ENCODE measurements at places on chromosomes 4 and X.
A peak's percentile ranks its signal among the peaks of the same experiment; 100 is the strongest.

- H3K27me3 ChIP-seq, result no peaks in the 10 kb centered on the region
- no peaks in the 10 kb centered on the region for H3K36me3 ChIP-seq
- DNase-seq, result no peak
- no peak overlapping the region for H3K4me3 ChIP-seq
These were observed 22.5 kb upstream of the TCEAL4 start for GRCh38 chrX:103562801-103563200.

GRCh38 chr4:62366939-62367338, 1166.8 kb downstream of the ADGRL3 start:
- no peak overlapping the region for H3K27ac ChIP-seq
- no peaks in the 10 kb centered on the region for H3K36me3 ChIP-seq
- no peak overlapping the region for H3K4me3 ChIP-seq
- no peak for DNase-seq
- H3K4me1 ChIP-seq, result no peaks in the 10 kb centered on the region
- H3K27me3 ChIP-seq, result no peaks in the 10 kb centered on the region

- no peaks in the 10 kb centered on the region for H3K36me3 ChIP-seq
- H3K4me1 ChIP-seq, result peaks cover 11% of the 10 kb centered on the region
- H3K27ac ChIP-seq, result no peak overlapping the region
- no peak overlapping the region for H3K4me3 ChIP-seq
These were observed 38.5 kb downstream of the RPS6KA3 start for GRCh38 chrX:20228245-20228644.

GRCh38 chr4:71011451-71011850, 18.0 kb downstream of the DCK start:
- no peaks in the 10 kb centered on the region for H3K27me3 ChIP-seq
- H3K36me3 ChIP-seq, result no peaks in the 10 kb centered on the region
- no peak overlapping the region for H3K27ac ChIP-seq

DNA sequence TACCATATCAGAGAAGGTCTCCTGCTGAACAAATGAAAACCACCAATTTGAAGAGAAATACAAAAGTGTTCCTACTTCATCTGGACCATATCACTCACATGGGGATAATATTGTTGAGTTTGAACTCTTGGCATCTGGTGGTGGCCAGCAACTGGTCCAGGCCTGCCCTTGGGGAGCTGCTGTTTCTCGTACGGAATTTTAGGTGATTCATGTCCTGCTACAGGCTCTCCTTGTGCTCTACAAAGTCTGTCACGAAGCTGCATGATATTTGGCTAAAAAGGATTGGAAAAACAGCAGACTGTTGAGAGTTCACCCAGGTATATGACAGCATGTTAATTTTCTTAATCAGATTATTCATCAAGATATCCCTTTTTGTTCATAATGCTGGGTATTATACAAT, 42.2 kb downstream of the SEC31A start:
- H3K36me3 ChIP-seq, result peaks cover 60% of the 10 kb centered on the region
- no peak overlapping the region for H3K4me3 ChIP-seq
- no peak overlapping the region for H3K27ac ChIP-seq

GRCh38 chr4:40337051-40337450, 1.9 kb downstream of the CHRNA9 start:
- H3K27ac ChIP-seq, result no peak overlapping the region
- no peaks in the 10 kb centered on the region for H3K27me3 ChIP-seq
- no peaks in the 10 kb centered on the region for H3K4me1 ChIP-seq
- DNase-seq, result no peak
- H3K4me3 ChIP-seq, result no peak overlapping the region
- H3K36me3 ChIP-seq, result no peaks in the 10 kb centered on the region

DNA sequence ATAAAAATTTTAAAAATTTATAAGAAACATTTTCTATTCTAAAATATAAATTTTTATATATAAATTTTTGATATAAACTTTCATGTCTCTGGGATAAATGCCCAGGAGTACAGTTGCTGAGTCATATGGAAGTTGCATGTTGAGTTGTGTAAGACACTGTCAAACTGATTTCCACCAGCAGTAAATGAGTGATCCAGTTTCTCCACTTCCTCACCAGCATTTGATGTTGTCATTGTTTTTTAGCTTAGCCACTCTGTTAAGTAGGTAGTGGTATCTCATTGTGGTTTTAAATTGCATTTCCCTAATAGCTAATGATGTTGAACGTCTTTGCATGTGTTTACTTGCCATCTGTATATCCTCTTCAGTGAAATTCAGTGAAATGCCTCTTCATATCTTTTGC, 66.5 kb downstream of the MAMLD1 start:
- H3K27me3 ChIP-seq, result no peaks in the 10 kb centered on the region
- DNase-seq, result no peak
- H3K4me3 ChIP-seq, result no peak overlapping the region
- no peaks in the 10 kb centered on the region for H3K4me1 ChIP-seq
- no peak overlapping the region for H3K27ac ChIP-seq

DNA sequence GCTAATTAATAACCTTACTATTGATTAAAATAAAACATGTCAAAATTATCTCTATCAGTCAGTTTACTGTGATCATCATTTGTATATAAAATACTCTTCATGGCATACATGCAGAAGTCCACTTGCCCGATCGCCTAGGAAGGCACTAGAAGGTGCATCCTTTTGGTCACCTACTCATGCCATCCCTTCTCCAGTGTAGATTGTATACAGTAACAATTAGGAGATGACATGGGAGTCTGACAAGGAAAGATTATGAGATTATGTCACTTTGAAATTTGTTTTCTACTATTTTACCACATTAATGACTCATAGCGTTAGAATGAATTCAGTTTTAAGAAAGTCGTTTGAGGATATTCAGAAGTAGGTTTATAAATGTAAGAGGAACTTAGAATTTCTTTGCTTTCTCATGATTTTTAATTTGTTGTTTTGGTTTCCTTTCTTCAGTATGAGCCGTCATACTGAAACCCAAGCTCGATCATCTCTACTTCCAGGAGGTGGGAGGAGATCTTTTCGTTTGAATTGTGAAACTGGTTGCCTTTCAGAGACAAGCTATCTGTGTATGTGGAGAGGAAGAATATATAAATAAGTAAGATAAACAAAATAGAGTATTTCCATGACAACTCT, 51.1 kb upstream of the UNC5C start:
- H3K4me3 ChIP-seq, result no peak overlapping the region
- no peaks in the 10 kb centered on the region for H3K4me1 ChIP-seq
- H3K36me3 ChIP-seq, result no peaks in the 10 kb centered on the region
- no peaks in the 10 kb centered on the region for H3K27me3 ChIP-seq
- no peak overlapping the region for H3K27ac ChIP-seq
- no peak for DNase-seq

GRCh38 chr4:174707051-174707676, 121.9 kb downstream of the GLRA3 start:
- no peaks in the 10 kb centered on the region for H3K27me3 ChIP-seq
- DNase-seq, result no peak
- no peak overlapping the region for H3K27ac ChIP-seq

DNA sequence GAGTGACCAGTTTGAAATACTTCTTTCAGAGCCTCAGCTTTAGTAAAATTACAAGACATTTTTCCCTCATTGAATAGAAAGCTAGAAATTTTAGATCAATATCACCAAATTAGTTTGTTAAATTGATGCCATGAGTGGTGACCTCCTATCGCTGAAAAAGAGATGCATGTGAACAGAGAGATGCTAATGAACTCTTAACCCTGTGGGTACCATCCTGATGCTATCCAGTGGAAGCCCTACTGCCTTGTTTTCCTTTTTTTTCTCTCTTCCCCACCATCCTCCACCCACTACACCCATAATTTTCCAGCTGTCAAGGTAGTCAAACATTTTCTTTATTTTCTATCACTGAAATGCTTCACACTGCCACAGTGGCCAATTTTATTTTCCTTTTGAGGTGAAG, 61.9 kb downstream of the PPEF1 start:
- no peaks in the 10 kb centered on the region for H3K27me3 ChIP-seq
- no peak overlapping the region for H3K27ac ChIP-seq
- H3K4me3 ChIP-seq, result no peak overlapping the region
- no peak for DNase-seq

DNA sequence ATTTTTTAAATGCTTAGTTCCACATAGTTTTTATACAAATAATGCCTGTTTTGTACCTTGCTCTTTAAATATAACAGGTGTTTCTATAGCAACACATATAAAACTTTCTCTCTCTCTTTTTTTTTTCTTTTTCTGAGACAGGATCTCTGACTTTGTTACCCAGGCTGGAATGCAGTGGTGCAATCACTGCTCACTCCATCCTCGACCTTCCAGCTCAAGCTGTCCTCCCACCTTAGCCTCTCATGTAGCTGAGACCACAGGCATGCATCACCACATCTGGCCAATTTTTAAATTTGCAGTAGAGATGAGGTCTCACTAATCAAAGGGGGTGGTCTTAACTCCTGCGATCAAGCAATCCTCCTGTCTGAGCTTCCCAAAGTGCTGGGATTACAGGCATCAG, 18.3 kb upstream of the SULT1E1 start:
- H3K36me3 ChIP-seq, result no peaks in the 10 kb centered on the region
- H3K4me1 ChIP-seq, result no peaks in the 10 kb centered on the region
- DNase-seq, result no peak
- no peak overlapping the region for H3K27ac ChIP-seq

- H3K27ac ChIP-seq, result no peak overlapping the region
- no peaks in the 10 kb centered on the region for H3K4me1 ChIP-seq
These were observed 58.2 kb upstream of the DYNLT3 start for GRCh38 chrX:37905436-37906147.

DNA sequence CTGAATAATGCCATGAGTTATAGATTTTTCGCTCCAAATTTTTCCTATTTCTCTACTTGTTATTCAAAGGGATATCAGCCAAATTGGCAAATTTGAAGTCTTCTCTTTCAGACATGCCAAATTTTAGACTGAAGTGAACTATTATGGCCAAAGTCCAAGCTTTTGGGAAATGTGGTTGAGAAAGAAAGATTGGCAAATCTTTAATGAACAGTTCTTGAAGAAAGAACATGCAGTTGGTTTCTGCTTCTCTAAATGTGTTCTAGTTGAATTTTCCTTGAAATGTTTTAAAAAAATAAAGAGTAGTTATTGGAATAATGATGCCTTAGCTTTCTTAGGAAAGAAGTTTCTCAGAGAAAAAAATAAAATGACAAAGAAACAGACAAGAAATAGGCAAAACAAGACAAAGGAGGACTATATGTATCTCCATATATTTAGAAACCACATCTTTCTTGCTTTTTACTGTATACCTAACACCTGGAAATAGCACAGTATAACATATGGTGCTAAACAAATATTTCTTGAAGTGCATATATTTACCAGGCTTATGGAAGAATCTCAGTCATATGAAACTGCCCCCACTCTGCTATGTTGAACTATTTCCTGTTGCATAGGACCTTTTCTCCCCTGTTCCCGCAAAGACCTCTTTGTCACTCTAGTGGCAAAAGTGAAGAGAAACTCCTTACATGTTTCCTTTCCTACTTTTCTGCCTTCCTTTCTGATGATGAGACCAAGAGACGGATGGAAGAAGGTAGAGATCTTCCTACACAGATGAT, 250.0 kb downstream of the ARHGAP24 start:
- H3K27me3 ChIP-seq, result no peaks in the 10 kb centered on the region
- no peaks in the 10 kb centered on the region for H3K4me1 ChIP-seq
- H3K27ac ChIP-seq, result no peak overlapping the region
- no peak overlapping the region for H3K4me3 ChIP-seq

GRCh38 chr4:5749568-5749967, 38.6 kb downstream of the EVC start:
- DNase-seq, result no peak
- no peak overlapping the region for H3K27ac ChIP-seq
- H3K4me1 ChIP-seq, result no peaks in the 10 kb centered on the region
- no peaks in the 10 kb centered on the region for H3K27me3 ChIP-seq
- H3K36me3 ChIP-seq, result no peaks in the 10 kb centered on the region

GRCh38 chrX:12974305-12974795, 560 bp upstream of the TMSB4X start:
- H3K27ac ChIP-seq, result peak overlapping the region; percentile 96
- peaks cover 22% of the 10 kb centered on the region for H3K4me1 ChIP-seq
- peaks cover 22% of the 10 kb centered on the region for H3K36me3 ChIP-seq

DNA sequence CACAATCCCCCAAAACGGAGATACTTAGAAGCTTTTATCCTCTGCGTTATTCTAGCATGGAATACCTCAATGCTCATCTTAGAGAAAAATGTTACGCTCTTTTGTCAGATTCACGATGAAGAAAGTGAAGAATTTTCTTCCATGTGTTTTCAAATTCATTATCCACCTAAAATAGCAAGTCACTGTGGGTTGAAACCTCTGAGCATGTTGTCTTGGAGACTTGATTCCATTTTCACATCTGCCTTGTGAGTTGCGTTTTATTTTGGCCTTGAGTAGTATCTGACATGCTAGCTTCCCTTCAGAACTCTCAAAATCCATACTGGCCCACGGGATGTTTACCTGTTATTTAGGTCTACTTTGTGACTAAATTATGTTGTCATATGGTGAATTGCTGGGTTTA, 66.3 kb downstream of the C4orf46 start:
- H3K36me3 ChIP-seq, result no peaks in the 10 kb centered on the region
- no peaks in the 10 kb centered on the region for H3K4me1 ChIP-seq
- H3K27ac ChIP-seq, result no peak overlapping the region
- no peak for DNase-seq
- H3K27me3 ChIP-seq, result no peaks in the 10 kb centered on the region
- no peak overlapping the region for H3K4me3 ChIP-seq

GRCh38 chr4:102454981-102455685, 46.0 kb upstream of the NFKB1 start:
- H3K4me3 ChIP-seq, result no peak overlapping the region
- no peaks in the 10 kb centered on the region for H3K27me3 ChIP-seq
- no peak for DNase-seq
- H3K36me3 ChIP-seq, result no peaks in the 10 kb centered on the region

DNA sequence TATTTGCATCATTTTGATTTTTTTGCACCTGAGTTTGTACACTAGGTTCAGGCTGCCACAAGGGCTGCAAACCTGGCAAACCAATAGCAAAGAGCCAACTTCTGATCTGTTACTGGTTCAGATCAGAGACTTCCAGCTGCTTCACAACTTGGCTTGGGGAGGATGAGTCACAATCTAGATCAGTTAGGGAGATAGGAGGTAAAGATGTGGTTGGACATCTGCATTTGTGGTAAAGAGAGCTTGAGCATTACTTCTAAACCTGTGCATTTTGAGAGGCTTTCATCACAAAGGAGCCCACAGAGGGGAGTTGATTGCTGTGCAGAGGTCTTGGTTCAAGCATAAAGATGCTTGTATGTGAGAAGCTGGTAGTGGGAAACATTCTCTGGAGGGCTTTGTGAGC, 34.5 kb downstream of the LINC00632 start:
- no peak overlapping the region for H3K4me3 ChIP-seq
- no peaks in the 10 kb centered on the region for H3K36me3 ChIP-seq
- no peaks in the 10 kb centered on the region for H3K4me1 ChIP-seq
- H3K27me3 ChIP-seq, result no peaks in the 10 kb centered on the region
- no peak overlapping the region for H3K27ac ChIP-seq
